ENCODE measurements at places on chromosomes 13 and 19.

DNA sequence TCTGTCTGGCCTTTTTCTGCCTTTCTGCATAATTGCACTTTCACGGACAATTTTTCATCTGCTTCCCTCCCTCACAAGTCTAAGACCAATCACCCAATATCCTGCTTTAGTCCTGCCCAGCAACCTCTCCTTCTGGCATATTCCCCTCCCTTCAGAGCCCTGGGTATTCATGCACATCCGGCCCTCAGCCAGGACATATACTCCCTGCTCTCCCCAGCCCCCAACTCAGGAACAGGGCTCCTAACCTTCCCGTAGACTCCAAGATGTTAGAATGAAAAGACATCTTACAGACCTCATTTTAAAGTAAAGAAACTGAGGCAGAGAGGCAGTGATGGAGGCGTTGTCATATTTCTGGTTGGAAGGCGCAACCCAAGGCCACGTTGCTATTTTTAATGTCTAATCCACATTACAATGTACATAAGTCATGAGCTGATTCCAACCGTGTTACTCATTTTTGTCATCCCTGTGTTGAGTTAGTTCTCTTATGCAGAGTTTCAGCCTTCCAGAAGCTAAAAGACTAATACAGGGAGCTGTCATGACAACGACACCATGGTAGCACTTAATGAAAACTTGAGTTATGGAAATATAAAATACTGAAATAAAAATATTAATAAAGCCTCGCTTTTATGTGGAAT is 209.2 kb downstream of the TSHZ3 start:
- DNase-seq = peak; percentile 37

GRCh38 chr13:92719868-92720267 is 506.7 kb upstream of the GPC6 start:
- DNase-seq = no peak

GRCh38 chr13:55219538-55219937 is 1921.2 kb upstream of the PRR20A start:
- DNase-seq = no peak

DNA sequence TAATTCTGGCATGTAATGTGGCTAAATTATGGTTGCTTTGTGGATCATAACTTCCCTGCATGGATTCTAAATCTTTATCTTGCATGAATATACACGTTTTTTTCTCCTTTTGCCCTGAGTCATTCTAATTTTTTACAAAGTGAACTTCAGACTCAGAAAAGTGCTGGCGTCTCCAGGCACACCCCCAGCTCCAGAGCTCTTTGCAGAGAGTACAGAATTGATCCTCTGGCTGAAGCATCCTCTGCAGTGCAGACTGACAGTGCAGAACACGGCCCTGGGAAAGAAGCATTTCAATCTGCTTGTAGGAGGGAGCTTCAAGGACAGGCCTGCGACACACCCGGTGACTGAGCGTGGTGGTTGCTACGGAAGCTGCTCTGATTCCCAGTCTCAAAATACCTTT is 228.1 kb downstream of the FGF9 start:
- no peak for DNase-seq

DNA sequence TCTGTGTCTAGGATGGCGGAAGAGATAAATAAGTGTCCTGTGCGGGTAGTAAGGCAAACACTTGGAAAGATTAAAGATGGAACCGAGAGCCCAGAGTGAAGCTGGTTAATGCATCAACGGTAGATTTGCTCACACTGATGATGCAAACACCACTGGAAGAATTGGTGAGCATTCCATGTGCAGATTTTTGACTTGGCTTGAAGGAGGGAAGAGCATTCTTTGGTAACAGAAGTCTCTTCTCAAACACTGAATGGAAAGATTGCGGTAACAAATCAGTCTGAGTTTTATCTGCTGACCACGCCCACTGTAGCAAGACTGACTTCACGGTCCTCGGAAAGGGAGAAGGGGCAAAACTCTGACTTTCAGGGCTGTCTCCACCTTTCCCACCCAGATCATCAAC is 112.5 kb downstream of the COL4A1 start:
- DNase-seq = peak; percentile 68

DNA sequence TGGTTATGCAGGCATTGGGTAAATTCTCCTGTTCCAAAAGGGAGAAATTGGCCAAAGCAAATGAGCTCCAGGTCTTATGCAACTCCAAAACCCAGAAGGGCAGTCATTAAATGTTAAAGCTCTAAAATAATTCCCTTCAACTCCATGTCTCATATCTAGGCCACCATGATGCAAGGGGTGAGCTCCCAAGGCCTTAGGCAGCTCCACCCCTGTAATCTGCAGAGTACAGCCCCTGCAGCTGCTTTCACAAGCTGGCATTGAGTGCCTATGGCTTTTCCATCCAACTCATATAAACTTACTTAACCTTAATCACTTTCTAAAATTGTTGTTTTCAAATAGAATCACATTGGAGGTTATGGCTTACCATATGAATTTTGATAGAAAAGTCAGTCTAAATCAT is 44.7 kb upstream of the ZNF429 start:
- DNase-seq = no peak

DNA sequence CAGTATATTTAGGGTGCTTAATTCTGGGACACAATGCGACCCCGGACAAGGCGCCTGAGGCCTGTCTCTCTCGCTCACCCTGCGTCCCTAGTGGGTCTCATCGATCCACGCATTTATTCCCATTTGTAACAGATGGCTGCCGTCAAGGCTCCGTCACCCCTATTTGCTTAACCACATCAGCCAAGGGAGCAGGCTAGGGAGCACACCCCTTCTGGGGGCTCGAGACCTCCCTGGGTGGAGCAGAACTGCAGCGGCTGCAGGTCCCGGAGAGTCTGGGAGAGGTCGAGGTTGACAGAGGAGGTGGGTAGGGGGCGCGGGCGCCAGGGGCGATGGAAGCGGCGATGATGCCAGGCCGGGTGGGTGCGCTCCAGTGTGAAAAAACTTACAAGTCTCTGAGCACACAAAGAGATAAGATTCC is 507 bp downstream of the ALG5 start:
- no peak for DNase-seq

GRCh38 chr13:50074843-50075242 is 59.6 kb downstream of the KCNRG start:
- DNase-seq = no peak

DNA sequence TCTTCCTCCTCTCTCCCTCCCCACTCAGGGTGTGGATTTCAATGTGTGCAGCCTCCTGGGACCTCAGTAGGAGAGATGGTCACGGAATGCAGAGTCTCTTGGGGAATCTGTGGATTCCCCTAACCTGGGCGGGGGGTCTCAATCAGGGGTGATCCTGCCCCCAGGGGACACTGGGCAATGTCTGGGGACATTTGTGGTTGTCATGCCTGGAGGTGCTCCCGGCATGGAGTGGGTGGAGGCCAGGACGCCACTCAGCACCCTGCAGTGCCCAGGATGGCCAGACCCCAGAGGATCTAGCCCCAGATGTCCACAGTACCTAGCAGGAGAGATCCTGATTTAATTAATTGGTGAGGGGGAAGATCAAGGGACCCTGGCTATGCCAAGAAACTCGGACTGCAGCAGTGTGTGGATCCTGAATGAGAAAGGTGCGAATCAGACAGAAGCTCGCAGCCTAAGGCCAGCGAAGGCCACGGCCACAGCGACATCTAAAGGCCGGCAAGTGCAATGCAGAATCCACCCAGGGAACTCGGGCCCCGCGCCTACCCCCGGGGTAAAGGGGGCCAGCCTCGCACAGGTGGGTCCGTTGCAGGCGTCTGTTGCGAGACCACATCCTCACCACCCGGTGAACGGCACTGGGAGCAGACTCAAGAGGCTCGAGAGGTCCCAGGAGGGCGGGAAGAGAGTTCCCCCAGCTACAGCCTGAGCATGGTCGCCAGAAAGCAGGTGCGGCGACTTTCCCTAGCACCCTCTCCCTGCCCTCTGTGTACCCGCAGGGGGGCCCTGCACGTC is 88.8 kb downstream of the GNG7 start:
- DNase-seq = no peak

DNA sequence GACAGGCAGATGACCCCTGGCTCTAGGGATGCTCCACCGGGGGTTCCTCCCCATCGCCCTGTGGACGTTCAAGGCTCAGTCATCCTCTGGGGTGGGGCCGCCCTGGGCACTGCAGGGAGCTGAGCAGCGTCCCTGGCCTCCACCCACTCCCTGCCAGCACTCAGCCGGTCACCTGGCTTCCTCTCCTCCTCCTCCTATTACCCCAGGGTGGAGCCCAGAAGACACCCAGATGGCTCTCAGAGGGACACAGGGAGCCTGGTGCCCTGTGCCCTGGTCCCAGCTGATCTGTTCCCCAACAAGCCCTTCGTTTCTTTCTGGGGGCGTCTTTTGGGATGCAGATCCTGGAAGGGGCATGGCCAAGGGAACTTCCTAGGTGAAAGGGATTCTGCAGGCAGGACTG is 3.7 kb upstream of the MKNK2 start:
- no peak for DNase-seq

GRCh38 chr13:99916366-99917103 is 55.0 kb downstream of the ZIC5 start:
- peak; percentile 74 for DNase-seq

DNA sequence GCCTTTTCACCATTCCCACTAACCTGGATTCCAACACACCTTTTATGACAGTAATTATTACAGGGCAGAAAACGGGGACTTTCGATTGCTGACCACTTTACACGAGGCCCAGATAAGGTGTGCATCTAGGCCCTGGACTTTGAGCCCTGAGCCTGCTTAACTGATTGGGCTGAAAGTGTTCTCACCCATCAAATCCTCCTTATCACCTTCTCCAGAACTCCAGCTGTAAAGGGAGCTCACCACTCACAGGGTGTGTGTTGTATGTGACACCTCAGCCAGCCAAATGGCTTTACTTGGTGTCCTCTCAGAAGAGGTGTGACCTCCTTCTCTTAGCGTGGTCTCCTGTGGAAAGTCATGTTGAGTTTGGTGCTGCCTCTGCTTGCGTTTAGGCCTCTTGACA is 36.5 kb downstream of the SIPA1L3 start:
- no peak for DNase-seq

DNA sequence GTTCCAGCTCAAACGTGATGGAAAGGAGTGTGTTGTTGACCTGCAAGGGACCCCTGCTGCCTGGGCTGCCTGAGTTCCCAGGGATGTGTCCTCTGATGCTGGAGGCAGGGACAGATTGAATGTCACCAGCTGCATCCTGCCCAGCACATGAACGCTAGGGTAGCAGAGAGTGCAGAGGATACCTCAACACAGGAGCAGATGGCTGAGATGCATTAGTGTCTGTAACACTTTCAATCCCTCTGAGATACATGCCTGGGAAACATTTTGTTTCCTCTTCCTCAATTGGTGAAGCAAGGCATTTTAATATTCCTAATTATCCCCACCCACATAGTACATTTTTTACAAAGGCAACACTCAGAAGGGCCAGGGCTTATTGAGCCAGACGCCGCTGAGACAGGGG is 106.4 kb upstream of the UBL3 start:
- no peak for DNase-seq

- no peak for DNase-seq
These were observed 1152.2 kb upstream of the SPRY2 start for GRCh38 chr13:81493144-81493543.

GRCh38 chr13:97148894-97149293 is 73.2 kb upstream of the MBNL2 start:
- DNase-seq = no peak

- DNase-seq = peak; percentile 59
These were observed 90.5 kb upstream of the AKAP11 start for GRCh38 chr13:42181381-42181953.

- DNase-seq = no peak
These were observed 6.6 kb downstream of the ANKRD10 start for GRCh38 chr13:110907951-110908898.

Data from fibroblast of villous mesenchyme (primary cell).